ENCODE measurements at places on chromosomes 1 and 21. TPM values are rescaled to one million over a fixed set of nuclear protein-coding genes. Genes with fewer than 3 reads are reported as not detected.
A peak's percentile ranks its signal among the peaks of the same experiment; 100 is the strongest.

- no peak for DNase-seq
Observed at GRCh38 chr1:30446095-30446494, 277.3 kb downstream of the MATN1 start.

GRCh38 chr1:205186191-205186590 lies 25.3 kb downstream of the DSTYK start:
- DNase-seq, result peak; percentile 57

- DNase-seq, result peak; percentile 40
Observed at GRCh38 chr1:107196973-107197562, 56.2 kb downstream of the NTNG1 start.

DNA sequence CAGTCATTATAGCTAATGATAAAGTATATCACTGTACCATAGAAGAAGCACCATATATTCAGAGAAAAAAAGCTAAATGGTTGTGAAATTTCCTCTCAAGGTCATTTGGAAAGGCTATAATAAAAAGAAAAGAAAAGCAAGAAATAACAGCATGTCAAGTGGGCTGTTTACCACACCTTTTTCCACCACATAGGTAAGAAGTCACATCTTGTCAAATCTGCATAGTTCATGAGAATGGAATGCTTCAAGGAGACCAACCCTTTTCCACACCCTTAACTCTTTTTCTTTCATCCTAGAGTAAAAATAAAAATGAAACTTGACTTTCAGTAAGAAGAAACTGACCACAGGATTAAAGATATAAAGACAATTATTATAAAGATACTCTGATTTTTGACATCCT lies 91.2 kb downstream of the ATP6V1G3 start:
- DNase-seq, result no peak

GRCh38 chr1:22838965-22839364 lies 128.3 kb downstream of the EPHB2 start:
- DNase-seq, result no peak

DNA sequence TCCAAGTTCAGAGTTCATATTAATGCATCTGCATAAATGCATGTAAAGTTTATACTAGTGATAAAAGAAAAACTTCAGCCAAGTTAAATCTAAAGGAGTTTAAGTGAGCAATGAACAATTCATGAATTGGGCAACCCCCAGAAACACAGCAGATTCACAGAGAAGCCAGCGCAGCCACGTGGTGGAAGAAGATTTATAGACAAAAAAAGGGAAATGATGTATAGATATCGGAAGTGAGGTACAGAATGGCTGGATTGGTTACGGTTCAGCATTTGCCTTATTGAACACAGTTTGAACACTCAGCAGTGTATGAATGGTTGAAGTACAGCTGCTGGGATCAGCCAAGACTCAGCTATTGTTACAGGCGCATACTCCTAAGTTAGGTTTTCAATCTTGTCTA lies 5.7 kb downstream of the AK5 start:
- no peak for DNase-seq

- DNase-seq, result peak; percentile 55
Observed at GRCh38 chr1:231590453-231591198, 36.0 kb upstream of the DISC1 start.

GRCh38 chr1:235601104-235601503 lies 48.5 kb downstream of the GNG4 start:
- DNase-seq, result peak; percentile 44

DNA sequence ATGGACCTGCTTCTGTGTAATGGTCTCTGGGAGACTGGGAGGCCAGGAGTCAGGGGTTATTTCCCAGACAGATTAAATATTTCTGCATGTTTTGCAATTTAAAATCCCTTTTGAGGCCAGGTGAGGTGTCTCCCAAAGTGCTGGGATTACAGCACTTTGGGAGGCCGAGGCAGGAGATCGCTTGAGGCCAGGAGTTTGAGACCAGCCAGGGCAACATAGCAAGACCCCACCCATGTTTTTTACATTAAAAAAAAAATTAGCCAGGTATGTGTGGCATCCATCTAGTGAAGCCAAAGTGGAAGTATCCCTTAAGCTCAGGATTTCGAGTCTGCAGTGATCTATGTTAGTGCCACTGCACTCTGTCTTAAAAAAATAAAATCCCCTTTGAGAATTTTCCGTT lies 34.1 kb downstream of the ECHDC2 start:
- DNase-seq, result no peak

GRCh38 chr21:42883921-42884320 lies 4.6 kb upstream of the WDR4 start:
- no peak for DNase-seq

GRCh38 chr1:28067523-28068090 lies 20.8 kb downstream of the EYA3 start:
- no peak for DNase-seq

GRCh38 chr1:216600730-216601609 lies 122.3 kb downstream of the ESRRG start:
- DNase-seq, result no peak

DNA sequence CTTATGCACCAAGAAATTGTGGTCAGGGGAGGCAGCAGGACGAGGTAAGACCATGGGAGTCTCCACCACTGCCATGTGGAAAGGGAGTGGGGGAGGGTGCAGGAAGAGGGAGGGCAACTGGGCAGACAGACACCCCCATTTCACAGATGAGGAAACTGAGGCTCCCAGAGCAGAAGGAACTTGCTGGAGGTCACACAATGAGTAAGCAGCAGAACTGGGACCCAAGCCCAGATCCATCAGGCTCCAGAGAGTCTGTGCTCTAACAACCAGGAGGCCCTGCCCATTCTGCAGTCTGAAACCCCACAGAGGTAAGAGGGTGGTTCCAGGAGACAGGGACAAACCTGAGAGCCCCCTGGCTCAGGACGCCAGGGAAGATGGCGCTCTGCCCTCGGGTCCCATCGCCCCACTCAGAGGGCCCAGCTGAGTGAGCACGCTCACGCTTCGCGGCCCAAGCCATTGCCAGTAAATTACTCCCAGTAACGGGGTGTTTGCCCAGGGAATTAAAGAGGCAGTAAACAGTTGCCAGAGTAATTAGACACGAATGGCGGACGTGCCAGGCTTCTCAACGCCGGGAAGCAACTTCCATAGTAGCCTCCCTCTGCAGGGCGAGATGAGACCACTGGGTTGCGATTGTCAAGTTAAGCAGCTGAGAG lies 59.2 kb downstream of the MATN1 start:
- DNase-seq, result no peak

- no peak for DNase-seq
Observed at GRCh38 chr1:223332997-223333396, 31.0 kb downstream of the SUSD4 start.

GRCh38 chr1:59007820-59008598 lies 224.2 kb upstream of the JUN start:
- DNase-seq, result peak; percentile 56

DNA sequence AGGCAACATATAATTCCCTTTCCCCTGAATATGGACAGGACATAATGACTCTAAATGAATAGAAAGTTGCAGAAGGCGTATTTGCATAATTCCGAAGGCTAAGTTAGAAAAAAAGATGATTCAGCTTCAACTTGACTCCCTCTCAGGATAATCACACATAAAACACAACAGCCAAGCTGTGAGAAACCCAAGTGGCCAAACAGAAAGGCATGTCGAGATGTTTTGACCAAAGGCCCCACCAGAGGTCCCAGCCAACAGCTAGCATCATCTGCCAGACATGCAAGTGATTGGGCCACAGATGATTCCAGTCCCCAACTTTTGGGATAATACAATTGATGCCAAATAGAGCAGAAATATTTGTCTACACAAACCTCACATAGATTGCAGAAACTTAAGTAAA lies 444.9 kb downstream of the LTN1 start:
- no peak for DNase-seq

- no peak for DNase-seq
Observed at GRCh38 chr1:229669333-229669732, 43.3 kb downstream of the URB2 start.

GRCh38 chr1:39832294-39832693 lies 43.6 kb upstream of the BMP8B start:
- no peak for DNase-seq

DNA sequence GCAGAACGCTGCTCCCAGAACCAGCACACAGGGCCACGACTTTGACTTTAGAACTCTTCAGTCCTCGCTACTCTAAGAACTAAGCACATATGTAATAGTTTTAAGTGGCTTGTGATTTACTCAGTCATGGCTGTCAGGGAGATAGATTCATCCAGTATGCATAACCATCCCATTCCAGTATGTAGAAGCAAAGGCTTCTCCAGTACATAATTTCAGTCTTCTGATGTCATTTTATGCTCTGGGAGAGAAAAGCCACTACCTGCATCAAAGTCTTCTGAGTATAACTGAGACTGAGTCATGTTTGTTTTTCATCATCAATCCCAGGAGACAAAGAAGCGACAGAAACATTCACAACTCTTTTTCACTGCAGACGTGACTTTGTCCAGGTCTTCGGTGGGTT lies 885.7 kb downstream of the PLA2G4A start:
- no peak for DNase-seq

- DNase-seq, result peak; percentile 56
Observed at GRCh38 chr1:228751360-228752098, 16.2 kb downstream of the RHOU start.

DNA sequence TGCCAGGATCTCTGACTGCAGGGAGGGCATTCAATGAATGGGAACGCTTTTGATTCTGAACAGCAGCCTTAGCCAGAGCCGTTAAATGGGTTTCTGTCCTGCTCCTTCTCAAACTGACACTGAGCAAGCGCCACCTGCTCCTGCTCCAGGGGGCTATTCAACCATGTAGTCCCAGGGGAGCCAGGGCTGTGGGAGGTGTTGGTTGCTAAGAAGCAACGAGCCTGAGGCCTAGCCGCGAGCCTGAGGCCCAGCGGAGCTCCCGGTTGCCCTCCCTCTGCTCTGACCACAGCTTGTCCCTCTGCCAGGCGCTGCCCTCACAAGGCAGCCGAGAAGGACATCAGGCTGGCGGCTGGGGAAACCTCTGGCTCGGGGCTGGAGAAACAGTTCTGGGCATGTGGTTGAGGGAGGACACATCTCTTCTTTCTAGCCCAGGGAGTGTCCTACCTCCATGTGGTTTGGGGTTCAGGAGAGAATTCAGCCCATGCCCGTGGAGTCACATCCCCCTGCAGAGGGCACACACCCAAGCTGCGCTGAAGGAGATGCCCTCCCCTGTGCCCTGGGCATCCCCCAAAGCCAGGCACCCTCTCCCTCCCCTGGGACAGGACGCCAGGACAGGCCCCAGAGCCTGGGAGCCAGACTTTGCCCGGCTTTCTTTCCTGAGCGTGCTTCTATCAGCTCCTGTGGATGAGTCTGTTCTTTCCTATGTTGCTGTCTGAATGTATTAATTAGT lies 18.0 kb downstream of the PCP4 start:
- no peak for DNase-seq

DNA sequence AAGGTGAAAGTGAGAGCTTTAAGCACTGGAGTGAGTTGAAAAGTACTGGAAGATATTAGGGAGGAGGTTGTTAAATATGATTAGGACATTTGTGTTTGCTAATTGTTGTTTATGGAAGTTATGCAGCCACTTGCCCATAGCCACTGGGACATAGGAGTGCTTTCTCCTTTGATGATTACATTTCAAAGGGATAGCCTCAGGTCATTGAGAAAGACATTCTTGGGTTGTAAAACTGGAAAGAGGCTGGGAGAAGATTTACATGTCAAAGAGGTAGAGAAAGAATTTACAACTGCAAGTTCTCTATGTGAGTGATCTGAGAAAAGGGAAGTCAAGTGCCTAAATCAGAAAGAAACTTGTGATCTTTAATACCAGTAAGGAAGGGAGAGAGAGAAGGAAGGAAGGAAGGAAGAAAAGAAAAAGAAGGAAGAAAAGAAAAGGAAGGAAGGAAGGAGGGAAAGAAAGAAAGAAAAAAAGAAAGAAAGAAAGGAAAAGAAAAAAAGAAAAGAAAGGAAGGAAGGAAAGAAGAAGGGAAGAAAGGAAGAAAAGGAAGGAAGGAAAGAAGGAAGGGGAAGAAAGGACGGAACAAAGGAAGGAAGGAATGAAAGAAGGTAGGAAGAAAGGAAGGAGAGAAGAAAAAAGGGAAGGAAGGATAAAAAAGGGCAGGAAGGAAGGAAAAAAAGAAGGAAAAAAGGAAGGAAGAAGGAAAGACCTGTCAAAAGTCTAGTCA lies 284.6 kb upstream of the DPYD start:
- no peak for DNase-seq

Gene ZNF436
- 5.3 TPM for total RNA-seq

Gene TRIM17
- 2.6 TPM for total RNA-seq

Gene SLAMF9
- total RNA-seq, result not detected

Gene FCRL1
- not detected for total RNA-seq

Gene TMPRSS2
- total RNA-seq, result not detected

Gene FAM151A
- not detected for total RNA-seq

Gene GREM2
- total RNA-seq, result 0.05 TPM

Gene NUDT17
- total RNA-seq, result 2.8 TPM

Gene FAF1
- 94.4 TPM for total RNA-seq

Gene CA6
- 4.8 TPM for total RNA-seq

Gene MPZ
- 3.9 TPM for total RNA-seq

Gene FALEC
- total RNA-seq, result 0.59 TPM
